Stimulated activated CD4-positive, alpha-beta T cell treated with anti-CD3 and anti-CD28 coated beads, Interleukin-4, amount 100 ng/mL, for 4 hours (primary cell): ENCODE measurements at places on chromosomes 12 and 14.

GRCh38 chr12:105481392-105482300 is 151.2 kb downstream of the C12orf75 start:
- no peak for DNase-seq

DNA sequence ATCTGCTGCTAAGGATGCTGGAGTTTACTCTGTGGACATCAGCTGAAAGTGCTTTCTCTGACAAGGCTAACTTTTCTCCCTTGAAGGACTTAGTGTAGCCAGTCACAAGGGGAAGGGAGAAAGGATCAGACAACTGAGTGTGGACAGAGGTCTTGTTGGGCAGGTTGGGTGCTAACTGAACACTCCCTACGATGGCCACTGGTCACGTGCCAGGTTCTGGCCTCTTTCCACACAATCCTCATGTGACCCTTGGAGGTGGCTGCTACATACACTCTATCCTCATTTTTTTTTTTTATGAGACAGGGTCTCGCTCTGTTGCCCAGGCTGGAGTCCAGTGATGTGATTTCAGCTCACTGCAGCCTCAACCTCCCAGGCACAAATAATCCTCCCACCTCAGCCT is 39.7 kb downstream of the FOXN4 start:
- DNase-seq, result no peak

DNA sequence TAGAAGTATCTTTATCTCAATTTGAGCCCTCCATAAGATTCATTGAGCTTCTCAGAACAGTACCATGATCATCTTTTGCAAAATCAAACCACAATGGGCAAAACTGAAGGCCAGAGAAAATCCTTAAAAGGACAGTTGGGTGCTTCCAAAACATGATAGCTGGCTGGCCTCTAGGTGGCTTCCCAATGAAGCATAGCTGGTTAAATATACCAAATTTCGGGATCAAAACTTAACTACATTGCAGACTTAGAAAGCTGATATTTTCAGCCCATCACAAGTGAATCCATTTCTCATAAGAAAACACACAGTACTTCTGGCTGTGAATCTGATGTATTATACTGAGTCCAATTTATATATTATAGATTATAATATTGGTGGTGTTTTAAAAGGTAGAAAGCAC is 15.3 kb upstream of the PIK3C2G start:
- DNase-seq, result no peak

DNA sequence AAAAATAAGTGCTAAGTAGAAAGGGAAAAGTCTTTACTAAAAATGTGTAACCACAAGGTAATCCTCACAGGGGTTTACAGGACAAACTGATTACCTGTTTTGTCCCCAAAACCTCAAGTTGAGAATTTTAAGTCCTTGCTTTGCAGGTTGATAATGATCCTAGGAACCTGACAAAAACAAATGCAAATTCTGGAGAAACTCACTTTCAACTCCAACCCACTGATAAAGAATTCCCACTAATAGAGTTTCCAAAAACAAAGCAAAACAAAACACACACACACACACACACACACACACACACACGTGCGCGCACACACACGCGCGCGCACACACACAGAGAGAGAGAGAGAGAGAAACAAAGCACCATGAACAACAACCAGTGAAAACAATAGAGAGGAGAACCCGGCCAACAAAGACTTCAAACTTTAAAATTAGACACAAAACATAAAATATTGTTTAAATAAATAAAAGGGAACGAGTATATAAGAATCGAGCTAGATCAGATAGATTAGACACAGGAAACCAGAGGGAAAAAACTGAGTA is 187.0 kb upstream of the FOXN3 start:
- DNase-seq, result no peak

DNA sequence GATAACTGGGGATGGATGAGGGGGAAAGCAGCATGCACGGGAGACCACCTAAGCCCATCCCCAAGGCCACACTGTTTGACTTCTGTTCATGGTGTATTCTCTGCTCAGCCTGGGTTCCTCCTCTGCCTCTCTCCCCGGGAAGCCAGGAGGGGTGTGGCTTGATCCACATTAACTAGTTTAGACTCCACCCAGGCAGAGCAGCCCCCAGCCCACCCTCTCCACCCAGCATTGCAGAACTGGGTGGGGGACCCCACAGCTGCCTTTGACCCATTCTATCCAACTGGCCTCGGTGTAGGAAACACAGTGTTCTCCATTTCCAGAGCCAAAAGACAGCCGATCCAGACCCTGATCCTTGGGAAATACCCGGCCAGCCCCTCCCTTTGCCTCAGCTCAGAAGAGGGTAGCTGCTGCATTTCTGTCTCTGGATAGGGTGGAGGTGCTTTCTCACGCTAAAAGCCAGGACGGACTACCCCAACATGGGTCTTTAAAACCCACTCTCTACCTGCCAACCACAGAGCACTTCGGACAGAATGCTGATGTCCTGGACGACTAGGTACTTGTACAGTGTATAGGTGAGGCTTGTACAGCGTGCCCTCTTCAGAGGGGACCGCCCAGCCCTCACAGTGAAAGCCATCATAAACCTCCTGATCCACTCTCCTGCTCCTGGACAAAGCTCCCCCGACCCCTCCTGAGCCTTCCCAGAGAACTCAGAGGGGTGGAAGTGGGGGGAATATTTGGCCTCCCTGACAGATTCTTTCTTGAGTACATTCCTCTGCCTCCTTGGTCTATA is 9.4 kb downstream of the SPRYD3 start:
- DNase-seq, result no peak

DNA sequence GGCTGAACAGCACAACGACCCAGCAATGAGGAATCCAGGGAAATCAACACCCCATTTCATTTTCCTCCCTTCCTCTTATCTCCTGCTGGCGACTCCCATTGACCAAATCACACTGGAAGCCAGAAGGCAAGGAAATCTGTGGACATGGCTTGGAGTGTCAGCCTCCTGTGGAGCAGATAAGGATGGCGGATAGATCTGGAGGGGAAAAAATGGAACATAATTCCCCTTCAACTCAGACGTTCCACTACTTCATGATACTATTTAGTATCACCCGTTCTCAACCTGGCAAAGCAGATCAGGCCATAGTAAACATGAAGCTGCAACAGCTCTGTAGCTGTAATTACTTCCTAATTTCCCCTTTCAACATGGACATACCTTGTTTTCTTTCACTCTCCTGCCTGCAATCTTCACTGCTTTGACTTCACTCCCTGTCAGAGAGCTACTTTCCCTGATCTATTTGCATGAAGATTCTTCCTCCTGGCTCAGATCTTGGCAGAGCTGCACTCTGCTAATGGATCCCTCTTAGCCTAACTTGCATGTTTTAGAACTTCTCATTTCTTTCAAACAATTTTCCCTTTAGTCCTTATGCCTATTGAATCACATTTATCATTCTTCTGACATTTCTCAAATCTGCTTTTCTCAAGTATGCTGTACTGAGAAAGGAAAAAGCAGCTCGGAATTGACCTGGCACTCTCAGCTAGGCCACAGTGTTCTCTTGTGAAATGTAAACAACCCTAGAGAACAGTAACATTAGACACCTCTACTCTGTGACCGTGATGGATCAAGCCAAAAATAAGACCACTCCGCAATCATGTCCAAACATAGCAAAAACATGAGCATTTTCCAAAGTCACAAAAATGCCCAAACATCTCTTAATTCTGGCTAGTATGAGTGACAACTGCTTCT is 135.1 kb downstream of the ETNK1 start:
- no peak for DNase-seq

DNA sequence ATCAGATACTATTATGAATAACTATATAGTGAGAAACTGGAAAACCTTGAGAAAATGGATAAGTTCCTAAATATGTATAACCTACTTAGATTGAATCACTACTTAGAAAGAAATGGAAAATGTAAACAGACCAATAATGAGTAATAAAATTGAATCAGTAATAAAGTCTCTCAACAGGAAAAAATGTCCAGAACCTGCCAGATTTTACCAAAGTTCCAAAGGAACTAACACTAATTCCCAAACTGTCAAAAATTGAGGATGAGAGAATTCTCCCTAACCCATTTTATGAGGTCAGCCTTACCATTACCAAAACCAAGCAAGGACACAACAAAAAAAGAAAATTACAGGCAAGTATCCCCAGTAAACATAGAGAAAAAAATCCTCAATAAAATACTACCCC is 272.0 kb downstream of the RPAP3 start:
- DNase-seq, result no peak

DNA sequence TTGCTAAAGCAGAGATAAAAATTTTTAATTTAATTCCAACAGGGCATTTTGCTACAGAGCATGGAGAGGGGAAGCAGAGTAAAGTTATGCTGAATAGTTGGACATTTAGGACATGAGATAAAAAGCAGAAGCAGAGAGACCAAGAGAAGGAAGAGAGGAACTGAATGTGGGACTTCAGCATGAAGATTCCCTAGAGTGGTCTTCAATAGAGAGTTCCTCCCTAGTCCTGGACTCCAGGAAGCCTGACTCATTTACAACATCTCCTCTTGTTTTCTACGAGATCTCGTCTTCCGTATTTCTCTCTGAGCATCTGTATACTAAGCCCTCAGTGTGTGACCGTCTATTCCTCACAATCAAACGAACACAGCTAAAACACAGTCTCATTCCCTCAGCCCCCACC is 35.2 kb upstream of the IFT81 start:
- DNase-seq, result no peak

DNA sequence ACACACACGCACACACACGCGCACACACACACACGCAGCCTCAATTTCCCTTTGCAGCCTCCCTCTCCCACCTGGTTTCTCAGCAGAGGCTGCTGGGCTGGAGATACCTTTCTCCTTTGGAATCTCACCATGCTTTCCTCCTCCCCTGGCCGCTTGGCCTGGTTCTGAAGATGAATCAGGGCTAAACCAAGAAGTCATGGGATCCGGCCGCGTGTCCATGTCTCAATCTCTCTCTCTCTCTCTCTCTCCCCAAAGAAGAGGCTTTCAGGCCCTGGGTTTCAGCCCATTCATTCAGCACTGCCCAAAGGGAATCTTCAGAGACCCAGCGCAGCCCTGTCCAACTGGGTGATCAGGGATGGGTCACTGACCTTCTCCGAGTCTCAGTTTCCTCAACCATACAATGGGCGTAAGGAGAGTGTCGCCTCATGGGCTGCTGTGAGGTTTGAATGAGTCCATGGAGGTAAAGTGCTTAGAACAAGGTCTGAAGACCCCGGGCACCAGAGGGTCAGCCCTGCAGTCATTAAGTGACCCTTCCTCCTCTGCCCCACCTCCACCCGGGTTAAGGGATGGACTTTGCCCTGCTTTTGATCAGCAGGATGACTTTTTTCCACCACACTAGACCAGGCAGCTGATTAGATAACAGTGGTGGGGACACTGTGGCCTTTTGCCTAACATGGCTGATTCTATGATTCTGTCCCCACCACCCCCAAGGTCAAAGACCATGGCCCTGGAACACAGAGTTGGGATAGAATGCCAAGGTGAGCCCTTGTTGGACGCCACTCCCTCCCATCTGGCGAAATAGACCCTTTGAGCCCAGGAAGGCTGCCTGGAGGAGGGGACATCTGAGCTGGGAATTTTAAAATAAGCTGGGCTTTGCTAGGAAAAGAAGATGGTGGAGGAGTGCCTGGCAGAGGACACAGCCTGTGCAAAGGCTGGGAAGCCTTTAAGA is 42.1 kb downstream of the SCARB1 start:
- DNase-seq, result no peak

DNA sequence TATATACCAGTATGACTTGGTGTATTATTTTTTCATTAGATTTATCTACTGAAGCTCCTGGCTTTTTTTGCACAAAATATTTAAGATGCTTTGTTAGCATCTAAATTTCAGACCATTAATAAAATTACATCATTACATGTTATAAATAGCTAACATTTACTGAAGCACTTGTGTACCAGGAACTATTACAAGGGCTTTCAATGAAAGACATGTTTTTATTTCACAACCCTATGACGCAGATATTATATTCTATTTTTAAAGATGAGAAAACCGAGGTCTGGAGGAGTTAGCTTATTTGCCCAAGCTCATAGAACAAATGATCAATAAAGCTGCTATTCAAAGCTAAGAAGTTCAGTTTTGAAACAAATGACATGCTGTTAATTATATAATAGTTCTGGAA is 420.4 kb upstream of the DCN start:
- DNase-seq, result no peak

GRCh38 chr14:82488473-82488872 is 954.8 kb upstream of the SEL1L start:
- DNase-seq, result no peak

GRCh38 chr14:50225067-50225973 is 6.1 kb downstream of the SOS2 start:
- no peak for DNase-seq

- no peak for DNase-seq
Observed at GRCh38 chr12:48940181-48940580, 14.9 kb upstream of the FKBP11 start.

GRCh38 chr14:60965402-60965801 is 15.5 kb downstream of the TRMT5 start:
- no peak for DNase-seq

- no peak for DNase-seq
Observed at GRCh38 chr14:69096781-69097475, 56.0 kb downstream of the DCAF5 start.

- DNase-seq, result no peak
Observed at GRCh38 chr12:52356762-52357580, 10.3 kb downstream of the KRT85 start.

- DNase-seq, result no peak
Observed at GRCh38 chr12:43480591-43480990, 71.4 kb downstream of the ADAMTS20 start.

DNA sequence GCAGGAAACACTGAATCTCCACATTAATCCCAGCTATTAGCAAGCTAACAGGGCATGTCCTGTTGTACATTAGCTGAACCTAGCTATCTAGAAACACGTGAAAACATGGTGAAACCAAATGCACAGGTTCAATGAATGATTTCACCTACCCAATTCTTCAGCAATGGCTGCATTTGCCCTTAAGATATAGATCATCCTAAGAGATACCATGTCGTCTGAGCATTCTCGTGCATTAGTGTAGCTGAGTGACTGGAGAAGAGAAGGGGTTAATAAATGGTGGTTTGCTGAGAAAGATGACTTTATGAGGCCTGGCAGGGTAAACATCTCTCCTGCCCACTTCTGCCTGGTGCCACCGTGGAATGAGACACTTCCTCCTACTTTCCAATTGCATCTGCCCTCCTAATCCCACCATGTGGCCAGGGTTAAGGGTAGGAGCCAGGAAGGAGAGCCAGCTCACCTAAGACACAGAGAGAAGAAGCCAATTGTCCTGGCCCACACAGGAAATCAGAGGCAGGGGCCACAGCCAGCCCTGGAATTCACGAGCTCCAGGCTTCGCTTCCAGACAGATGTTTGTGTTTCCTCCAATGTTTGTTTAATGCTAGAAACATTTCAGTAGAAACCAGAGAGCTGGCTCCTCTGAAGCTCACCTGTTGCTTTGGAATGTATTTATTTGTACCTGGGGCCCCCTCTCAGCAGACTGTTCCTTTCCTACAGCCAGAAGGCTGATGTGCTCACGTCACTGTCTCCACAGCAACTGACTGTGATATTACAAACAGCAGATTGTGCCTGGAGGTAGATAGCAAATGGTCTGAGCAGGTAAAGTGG is 126.0 kb upstream of the PARP11 start:
- no peak for DNase-seq

DNA sequence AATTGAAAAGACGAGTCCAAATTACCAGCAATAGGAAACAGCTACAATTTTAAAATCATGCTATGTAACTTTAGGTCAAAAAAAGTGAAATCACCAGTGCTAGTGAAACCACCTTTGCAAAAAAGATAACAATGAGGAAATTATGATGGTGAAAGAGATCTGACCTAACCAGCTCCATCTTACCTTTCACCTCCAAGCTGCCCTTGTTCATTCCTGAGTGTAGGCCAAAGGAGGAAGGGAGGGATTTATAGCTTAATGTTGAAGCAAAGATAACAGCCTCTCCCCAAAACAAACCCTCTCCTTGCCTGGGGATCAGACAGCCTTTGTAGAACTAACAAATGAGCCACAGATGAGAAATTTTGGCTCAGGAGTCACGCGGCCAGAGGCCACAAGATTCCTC is 83.2 kb upstream of the EIF5 start:
- no peak for DNase-seq
